DMS 273 treated with DMSO at 0.1 percent for 48 hours (cell line): ENCODE measurements at places on chromosomes 16 and 17.

GRCh38 chr17:58427807-58428206 lies 10.5 kb upstream of the RNF43 start:
- DNase-seq: no peak

GRCh38 chr16:69494991-69495392 lies 70.6 kb downstream of the CYB5B start:
- no peak for DNase-seq

DNA sequence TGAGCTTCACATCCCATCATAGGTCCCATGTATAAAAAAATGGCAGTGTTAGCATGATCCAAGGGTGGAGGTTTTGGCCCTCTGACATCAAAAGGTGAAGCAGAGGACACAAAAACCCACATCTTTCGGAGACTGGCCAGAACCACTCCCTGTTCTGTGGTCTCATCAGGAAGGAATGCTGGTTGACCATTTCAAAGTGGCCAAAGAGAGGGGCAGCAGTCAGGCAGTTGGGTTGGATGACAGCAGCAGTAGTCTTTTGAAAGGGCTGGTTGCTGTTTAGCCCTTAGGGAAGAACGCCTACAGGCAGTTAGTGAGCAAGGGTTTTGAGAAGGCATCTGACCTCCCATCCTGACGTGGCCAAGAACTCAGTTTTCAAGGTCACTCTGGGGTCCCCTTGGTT lies 40.5 kb downstream of the LCMT1 start:
- no peak for DNase-seq

GRCh38 chr16:11250091-11250785 lies 5.8 kb downstream of the SOCS1 start:
- DNase-seq: no peak

GRCh38 chr16:65767125-65767524 lies 599.4 kb upstream of the CDH5 start:
- DNase-seq: no peak

GRCh38 chr17:74282587-74283370 lies 8.7 kb downstream of the DNAI2 start:
- no peak for DNase-seq

GRCh38 chr16:55901566-55902217 lies 26.5 kb upstream of the CES5A start:
- DNase-seq: no peak

- DNase-seq: no peak
Measured at GRCh38 chr16:57242650-57243049, 2.4 kb upstream of the ARL2BP start.
